ENCODE measurements at places on chromosomes 5 and 9.

DNA sequence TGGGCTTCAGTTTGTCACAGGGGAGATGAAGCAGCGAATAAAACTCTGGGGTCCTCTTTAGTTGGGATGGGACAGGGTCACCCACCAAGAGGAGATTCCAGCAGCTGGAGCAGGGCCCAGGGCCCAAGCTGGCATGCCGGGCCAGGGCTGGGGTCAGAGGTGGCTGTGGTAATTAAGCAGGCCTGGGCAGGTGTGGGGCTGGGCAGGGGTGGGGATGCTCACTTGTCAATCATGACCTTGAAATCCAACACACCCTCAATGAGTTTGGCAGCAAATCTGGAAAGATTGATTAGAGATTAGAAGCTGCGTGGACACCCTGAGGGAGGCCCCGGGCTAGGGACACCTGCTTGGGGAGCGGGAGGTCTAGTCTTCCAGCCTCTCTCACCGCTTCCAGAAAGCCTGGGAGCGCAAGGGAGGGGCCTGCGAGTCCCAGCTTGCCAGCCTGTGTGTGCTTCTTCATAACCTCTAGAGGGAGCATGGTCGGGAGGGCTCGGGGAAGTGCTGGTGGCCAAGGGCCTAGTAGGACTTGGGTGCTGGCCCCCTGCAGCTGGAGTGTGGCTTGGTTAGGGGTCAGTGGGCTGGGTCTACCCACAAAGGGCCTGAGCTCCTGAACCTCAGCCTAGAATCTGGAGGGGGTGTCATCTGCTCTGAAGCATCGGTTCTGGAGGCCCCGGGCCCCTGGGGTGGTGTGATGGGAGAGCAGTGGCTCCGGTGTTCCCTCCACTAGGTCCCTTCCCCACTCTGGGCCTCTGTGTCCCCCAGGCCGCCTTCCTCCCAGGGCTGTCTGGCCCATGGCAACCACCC, 7.6 kb downstream of the CRAT start:
- no peak for DNase-seq

DNA sequence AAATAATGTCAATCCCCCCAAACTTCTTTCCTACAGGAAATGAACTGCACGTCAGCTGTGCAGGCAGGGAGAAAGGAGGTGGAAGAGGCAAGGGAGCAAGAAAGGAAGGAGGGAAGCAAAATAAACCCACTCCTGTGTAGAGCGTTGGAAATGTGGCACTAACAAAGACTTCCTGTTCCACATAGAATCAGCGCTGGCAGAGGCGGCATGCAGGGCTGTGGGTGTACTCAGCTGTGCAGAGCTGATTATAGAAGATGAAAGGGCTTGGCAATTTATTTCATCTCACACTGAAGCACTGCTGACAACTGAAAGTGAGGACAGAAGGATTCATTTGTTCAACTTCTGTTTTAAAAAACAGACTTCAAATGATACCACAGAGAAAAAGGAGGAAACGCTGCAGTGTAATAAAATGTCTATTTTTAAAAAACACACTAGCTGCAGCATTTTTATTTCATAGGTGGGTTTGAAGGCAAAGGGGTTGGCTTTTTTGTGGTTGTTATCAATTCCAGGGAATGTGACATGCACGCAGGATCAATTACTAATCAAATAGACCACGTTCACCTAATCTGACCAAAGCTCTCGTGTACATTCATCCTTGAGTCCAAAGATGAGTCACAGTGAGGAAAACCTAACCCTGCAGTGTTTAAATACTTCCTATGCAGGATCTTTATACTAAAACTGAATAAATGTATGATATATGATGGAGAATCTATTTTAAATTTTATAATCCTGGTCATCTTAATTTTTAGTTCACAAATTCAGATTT, 583.5 kb downstream of the ZNF608 start:
- no peak for DNase-seq

GRCh38 chr9:27353474-27354229, 56.7 kb upstream of the EQTN start:
- DNase-seq, result no peak

- DNase-seq, result no peak
Observed at GRCh38 chr5:976849-977751, 31.5 kb upstream of the NKD2 start.

DNA sequence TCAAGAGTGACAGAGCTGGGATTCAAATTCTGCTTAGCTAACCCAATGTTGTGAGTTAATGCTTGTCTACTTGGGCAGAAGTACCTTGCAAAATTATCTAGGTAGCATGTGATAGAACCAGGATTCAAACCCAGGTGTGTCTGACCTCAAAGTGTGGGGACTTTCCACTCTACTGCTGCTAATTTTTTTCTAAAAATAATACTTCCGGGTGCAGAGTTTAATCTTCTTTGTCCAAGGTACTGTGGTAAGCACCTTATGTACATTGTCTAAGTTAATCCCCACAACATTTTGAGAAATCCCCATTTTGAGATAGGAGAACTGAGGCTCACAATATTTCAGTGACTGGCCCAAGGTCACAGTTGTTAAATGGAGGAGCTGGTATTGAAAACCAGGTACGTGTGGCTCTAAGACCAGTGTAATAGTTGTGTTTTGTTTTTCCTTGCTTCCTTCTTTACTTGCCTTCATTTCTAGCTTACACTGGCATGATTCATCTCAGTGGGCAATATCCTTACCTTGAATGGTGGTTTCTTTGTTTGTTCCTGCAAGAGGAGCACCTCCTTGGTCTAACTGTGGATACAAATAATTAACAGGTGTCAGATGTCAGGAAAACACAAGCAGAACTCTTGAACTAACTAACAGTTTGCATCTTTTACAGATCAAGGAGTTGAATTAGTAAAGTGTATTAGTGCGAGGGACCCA, 7.5 kb downstream of the ALDOB start:
- no peak for DNase-seq
